Lower leg skin (tissue), 4 donors: ENCODE measurements at places on chromosomes 2 and 18.
A peak's percentile ranks its signal among the peaks of the same experiment; 100 is the strongest.

- DNase-seq = no peak
Measured at GRCh38 chr18:63259567-63260379, 59.8 kb downstream of the BCL2 start.

- DNase-seq = no peak
Measured at GRCh38 chr2:104412384-104412783, 441.5 kb upstream of the POU3F3 start.

GRCh38 chr18:13813271-13813849, 10.6 kb upstream of the MC5R start:
- DNase-seq = peak; percentile 66

DNA sequence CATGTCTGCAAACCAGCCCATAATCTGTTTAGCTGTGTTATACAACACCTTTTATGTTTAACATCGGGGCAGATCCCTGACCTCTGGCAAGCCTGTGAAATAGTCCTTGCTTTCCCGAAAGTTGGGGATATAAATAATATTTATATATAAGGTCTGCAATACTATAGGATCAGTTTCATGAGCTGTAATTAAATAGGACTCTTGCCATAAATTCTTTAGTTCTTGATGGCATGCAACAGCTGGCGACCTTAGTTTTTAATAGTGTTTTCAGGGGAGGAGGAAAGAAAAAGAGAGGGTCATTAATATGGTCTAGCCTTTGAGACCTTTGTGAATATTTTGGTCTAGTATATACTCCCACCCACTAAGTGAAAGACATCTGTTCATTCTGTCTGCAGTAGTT, 166.5 kb downstream of the MTX2 start:
- no peak for DNase-seq

DNA sequence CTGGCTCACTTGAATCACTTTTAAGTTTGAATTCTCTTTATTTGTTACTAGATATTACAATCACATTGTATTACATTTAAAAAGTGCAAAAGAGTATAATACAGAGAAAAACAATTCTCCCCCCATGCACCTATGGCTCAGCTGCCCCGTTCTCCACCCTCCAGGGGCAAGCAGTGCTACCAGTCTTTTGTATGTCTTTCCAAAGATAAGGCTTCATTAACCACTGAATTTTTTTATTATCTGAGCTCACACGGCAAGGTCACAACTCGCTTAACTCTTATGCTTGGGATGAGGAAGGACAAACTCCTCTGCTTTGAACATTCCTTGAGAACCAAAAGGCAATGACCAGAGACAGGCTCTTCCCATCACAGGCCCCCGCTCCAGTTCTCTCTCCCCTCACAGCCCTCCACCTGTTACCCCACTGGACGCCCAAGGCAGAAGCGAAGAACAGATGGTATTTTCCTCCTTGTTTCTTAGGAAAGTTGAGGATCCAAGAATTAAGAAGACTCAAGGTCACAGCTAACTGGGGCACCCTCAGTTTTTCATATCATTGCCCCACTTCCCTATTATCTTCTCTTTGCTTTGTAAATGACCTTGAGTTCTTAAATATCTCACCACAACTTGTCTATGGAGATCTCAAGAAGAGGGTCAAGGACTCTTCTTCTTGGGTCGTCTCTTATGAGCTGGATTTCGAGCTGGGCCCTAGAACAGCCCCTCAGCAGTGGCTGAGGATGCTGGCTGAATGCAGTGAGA, 30.1 kb downstream of the SH2D6 start:
- DNase-seq = no peak

DNA sequence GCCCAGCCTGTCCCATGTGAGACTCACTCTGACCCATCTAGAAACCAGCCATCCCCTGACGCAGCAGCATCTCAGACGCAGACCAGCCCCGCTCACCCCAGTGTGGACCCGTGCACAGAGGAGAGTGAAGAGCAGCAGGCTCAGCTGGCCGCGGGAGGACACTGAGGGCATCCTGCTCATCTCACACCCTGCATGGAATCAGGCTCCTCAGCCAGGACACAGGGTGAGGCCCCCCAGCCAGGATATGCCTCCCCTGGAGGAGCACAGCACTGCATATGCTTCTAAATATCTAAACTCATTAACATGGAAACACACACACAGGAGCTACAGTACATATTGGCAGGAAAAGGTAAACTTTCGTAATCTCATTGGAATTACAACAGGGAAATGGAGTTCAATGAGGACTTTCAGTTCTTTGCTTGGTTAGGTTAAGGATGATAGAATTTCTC, 34.4 kb downstream of the NEMP2 start:
- DNase-seq = no peak

DNA sequence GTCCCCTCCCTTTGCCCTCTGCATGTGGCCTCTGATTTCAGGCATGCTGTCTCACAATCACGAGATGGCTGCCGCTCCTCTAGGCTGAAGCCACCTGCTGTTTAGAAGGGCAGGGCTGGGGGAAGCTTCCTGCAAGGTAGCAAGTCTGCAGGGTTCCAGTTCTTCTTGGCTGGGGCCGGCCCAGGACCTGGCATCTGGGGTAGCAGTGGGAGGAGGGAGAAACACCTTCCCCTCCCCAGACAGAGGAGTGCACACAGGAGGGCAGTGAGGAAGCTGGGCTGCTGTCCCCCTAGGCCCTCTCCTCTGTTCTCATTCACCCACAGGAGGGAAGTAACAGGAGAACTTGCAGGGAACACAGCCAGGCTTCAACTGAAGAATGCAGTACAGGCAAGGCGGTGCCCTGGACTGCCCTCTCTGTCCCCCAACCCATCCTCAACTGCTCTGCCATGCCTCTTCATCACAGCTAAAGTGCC, 345.9 kb upstream of the HS6ST1 start:
- DNase-seq = peak; percentile 26

DNA sequence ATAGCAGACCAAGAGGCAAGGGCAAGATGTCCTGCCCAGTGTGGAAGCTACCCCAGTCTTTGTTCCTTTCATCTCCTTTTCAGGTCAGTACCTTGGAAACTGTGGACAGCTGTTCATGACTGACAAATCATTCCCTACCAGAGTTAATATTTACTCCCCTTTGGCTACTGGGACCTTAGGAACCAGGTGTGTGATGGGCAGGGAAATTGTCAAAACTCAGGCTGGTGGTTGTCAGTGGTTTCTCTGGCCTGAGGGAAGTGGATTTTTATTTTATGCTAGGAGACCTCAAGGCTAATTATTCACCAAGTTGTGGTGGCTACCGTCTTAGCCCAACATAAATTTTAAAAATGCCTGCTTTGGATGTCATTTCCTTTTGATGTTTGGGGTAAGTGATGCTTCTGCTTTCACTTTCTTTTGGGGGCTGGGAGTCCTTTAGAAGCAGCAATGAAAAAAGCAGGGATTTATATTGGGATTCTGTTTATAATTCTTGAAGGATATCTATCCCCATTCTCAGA, 119.3 kb downstream of the SETBP1 start:
- no peak for DNase-seq

DNA sequence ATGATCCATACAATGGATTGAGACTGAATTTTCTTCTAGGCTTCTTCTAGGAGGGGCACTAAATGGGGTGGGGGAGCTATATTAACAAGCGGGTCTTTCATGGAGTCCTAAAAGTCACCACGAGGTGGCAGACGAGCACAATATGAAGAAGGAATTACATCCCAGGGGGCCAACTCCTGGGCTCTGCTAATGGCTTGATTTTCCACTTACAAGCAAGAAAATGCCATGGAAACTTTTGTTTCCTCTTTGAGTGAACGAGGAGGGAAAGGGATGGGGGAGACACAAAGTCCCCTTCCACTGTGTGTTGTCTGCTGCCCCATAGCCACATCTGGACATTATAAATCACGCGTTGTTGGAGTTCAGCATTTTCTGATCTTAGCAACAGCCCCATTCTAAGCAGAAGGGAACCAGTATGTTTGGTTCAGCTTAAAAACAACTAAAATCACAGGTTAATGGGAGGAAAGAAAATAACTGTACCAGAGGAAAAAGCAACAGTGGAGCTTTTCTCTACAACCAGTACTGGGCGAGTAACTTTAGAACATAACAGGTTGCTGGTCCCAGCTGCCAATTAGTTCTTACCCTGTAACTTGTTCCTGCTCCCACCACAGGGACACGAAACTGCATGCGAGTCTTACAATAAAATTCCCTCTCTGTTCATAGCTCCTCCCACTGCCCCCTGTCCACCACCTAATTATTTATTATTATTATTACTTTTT, 285.0 kb upstream of the PARD3B start:
- DNase-seq = peak; percentile 66

GRCh38 chr2:173008786-173009185, 66.9 kb upstream of the MAP3K20 start:
- no peak for DNase-seq

DNA sequence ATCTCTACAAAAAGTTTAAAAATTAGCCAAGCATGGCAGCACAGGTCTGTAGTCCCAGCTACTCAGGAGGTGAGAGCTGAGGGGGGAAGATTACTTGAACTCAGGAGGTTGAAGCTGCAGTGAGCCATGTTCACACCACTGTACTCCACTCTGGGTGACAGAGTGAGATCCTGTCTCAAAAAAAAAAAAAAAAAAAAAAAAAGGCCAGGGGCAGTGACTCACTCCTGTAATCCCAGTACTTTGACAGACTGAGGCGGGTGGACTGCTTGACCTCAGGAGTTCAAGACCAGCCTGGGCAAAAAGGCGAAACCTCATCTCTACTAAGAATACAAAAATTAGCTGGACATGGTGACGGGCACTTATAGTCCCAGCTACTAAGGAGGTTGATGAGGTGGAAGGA, 37.0 kb downstream of the PUM2 start:
- DNase-seq = no peak

- DNase-seq = no peak
Measured at GRCh38 chr2:165969227-165969626, 15.7 kb upstream of the TTC21B start.

DNA sequence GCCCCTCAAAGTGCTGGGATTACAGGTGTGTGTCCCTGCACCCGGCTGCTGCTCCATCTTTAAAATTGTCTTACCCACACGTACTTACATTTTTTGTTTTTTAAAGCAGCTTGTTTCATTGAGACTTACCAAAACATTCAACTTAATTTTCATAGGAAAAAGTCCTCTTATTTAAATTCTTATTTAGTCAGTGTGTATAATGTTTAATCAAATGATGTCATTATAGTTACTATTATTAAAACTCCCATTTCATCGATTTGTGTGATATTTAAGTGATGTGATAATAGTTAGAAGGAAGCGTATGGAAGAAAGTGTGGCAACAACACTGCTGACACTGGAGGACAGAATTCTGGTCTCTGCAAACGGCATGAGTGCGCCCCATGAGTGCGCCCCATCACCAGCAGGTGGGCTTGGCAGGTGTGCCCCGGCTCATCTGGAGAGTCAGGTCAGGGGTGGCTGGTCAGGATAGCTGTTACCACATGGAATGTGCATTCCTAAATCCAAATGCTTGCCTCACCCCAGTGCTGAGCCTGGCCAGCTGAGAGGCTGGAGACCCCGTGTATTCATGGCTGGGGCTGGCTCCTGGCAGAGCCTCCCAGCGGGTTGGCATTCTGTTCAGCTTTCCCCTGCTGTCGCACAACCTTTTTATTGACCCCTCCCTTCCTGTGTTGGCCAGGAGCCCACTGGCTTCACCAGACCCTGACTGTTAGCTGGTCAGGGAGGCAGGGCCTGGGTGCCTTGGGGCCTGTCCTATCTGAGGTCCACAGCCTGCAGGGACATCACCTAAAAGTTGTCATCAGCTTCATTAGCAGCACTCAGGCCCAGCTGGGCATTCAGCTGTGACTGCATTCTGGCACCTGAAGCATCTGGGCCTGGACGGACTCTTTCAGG, 79.7 kb downstream of the AGAP1 start:
- no peak for DNase-seq

- no peak for DNase-seq
Measured at GRCh38 chr2:185665251-185665814, 73.3 kb upstream of the FSIP2 start.

DNA sequence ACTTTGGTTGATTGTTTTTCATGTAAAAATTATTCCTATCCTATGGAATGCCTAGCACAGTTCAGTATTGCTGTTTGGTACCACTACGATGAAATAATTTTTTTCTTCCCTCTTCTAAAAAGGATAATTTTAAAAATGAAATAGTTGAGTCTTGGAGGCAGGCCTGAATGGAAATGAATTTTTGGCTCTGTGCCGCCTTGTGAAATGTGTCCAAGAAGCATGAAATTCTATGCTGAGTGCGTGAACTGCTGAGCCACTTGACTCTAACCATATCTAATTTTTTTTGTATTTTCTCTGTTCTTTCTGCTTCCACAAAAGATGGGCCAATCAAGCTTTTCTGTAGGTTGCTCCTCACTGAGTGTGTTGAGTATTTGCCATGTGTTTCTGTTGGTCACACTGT, 95.0 kb downstream of the PRPF40A start:
- DNase-seq = no peak

GRCh38 chr2:236014408-236015131, 153.6 kb downstream of the GBX2 start:
- DNase-seq = no peak

DNA sequence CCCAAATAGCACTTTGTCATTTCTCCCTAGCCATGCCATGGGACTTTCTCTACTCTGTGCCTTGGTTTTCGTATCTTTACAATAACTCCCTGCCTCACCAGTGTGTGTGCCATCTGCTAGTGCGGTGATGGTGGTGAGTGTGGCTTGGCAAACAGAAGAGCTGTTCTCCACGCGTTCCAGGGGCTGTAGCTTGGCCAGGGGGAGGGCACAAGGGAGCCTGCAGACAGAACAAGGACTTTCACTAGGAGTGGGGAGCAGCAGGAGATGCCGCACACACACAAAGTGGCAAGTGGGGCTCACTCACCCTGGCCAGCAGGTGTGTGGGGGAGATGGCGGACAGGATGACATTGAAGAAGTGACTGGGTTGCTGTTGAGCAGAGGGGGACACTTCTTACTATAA, 196.9 kb downstream of the HAUS1 start:
- DNase-seq = no peak

- no peak for DNase-seq
Measured at GRCh38 chr2:120392923-120393322, 47.0 kb downstream of the INHBB start.

GRCh38 chr18:60892441-60892840, 440.8 kb upstream of the CDH20 start:
- DNase-seq = no peak

GRCh38 chr2:48134704-48135103, 228.4 kb upstream of the FBXO11 start:
- DNase-seq = no peak

DNA sequence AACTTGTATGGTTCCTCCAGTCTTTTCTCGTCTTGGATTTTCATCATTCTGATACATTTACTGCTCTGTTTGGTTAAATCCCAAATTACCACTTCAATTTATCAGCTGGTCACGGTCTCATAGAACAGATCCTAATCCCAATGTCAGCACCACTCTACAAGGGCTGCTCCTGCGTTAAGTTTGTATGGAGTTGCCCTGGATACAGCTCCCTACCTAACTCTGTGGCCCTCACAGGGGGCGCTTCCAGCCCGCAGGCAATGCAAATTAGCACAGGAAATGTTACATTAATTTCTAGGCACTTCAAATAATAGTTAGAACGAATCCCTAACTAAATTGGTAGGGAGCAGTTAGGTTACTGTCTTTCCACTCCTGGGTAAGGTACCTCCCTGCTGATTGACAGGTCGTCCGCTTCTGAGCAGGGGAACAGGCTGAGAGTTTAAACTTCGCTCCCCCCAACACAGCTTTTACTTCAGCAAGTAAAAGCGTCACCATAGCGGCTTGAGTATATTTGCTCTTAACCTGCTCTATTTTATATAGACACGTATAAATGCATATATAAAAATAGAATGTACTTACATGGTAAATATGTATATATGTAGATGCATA, 238.5 kb upstream of the FANCL start:
- no peak for DNase-seq

GRCh38 chr18:9096007-9096371, 6.5 kb upstream of the NDUFV2 start:
- no peak for DNase-seq
